Activated CD4-positive, alpha-beta T cell treated with anti-CD3 and anti-CD28 coated beads for 1 hour (primary cell): ENCODE measurements at places on chromosomes 3 and 15.

- DNase-seq = no peak
Measured at GRCh38 chr3:154786724-154787123, 293.4 kb upstream of the MME start.

GRCh38 chr15:40467261-40467615 is 3.5 kb upstream of the CHST14 start:
- no peak for DNase-seq

DNA sequence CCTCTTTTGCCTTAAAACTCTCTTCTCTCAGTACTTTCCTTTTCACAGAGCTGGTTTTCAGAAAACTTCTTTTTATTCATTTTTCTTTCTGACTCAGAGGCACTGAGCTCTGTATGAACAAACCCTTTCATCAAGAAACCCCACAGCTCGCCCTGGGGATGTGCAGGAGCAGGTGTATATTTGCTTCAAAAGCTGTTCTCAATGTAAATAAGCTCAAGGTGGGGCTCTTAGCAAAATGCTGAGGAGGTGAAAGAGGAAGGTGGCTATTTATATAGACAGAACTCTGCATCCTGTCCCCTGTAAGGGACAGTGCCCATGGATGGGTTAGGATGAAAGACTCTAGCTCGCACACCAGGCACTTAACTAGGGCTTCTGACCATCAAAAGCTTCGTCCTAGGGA is 302.0 kb downstream of the WDR72 start:
- DNase-seq = no peak

- DNase-seq = no peak
Measured at GRCh38 chr15:77603611-77604336, 28.9 kb downstream of the LINGO1 start.

DNA sequence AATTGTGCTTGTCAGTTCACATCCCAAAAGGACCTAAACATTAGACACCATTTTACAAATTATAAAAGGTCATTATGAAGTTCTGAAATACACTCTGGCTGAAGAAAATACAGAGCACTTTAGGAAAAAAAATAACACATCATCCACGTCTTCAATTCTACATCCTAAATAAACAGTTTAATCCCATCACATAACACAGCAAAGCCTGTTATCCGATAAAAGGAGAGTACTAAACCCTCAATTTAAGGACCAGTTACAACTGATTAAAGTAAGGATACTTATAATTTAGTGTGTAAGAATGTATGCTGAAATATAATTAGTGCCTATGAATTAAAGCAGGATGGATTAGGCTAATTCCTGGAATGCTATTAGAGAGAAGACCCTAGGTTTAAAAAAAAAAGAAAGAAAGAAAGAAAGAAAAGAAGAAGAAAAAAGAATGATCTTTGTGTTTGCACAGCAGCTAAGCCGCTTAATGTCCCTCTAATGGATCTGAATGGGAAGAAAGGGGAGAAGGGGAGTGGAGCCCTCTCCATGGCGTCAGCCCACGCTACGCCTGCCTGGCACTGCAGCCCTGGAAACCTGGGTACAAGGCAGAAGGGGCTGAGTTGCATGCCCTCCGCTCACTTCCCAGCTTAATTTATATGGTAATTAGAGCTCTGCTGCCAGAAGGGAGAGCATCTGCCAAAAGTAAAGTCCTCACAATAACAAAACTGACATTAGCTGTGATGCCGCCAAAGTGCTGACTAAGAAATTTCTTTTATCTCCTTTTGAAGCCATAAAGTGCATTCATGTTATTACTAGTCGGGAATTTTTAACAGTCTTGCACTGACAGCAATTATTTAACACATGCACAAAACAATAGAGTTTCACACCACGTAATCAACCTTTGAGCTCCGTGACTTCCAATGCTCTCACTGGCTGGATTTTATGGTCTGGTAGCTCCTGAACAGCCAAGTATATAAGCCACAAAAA is 90.0 kb downstream of the FSIP1 start:
- DNase-seq = no peak

DNA sequence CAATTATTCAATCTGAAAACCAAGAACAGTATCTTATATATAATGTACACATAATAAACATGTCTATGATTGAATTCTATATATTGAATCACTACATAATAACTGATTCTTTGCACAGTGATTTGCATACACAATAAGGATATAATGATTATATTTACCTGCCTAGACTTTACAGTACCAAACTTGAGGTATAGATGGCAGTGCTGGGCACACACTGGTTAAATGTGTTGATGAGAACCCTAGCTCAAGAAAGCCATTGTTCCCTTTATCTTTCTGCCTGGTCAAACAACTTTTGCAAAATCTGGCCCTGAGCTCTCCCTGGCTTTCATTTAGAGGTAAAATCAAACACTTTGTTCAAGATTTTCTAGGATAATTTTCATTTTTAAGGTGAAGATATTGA is 697.7 kb downstream of the TUSC7 start:
- no peak for DNase-seq

DNA sequence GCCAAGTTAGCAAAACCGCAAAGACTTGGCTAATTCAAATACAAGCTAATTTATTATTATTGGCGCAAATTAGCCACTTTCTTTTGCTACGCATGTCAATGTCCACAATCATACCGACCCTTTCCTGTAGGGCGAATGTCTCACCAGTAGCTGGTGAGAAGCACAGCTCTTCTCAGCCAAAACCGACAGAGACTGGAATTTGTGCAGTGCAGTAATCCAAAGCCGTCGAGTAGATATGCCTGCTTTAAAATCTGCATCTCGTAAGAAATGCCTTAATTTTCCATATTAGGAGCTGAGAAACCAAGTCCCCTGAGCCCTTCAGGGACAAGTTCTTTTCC is 614 bp upstream of the MINDY2 start:
- DNase-seq = no peak
